T-helper 22 cell (primary cell): ENCODE measurements at places on chromosomes 4 and X.

GRCh38 chrX:136165406-136165805, 18.1 kb downstream of the FHL1 start:
- no peak for DNase-seq

- DNase-seq: no peak
These were observed 28.1 kb downstream of the SPANXC start for GRCh38 chrX:141214196-141214595.

GRCh38 chrX:8738588-8739189, 6.8 kb upstream of the ANOS1 start:
- no peak for DNase-seq

DNA sequence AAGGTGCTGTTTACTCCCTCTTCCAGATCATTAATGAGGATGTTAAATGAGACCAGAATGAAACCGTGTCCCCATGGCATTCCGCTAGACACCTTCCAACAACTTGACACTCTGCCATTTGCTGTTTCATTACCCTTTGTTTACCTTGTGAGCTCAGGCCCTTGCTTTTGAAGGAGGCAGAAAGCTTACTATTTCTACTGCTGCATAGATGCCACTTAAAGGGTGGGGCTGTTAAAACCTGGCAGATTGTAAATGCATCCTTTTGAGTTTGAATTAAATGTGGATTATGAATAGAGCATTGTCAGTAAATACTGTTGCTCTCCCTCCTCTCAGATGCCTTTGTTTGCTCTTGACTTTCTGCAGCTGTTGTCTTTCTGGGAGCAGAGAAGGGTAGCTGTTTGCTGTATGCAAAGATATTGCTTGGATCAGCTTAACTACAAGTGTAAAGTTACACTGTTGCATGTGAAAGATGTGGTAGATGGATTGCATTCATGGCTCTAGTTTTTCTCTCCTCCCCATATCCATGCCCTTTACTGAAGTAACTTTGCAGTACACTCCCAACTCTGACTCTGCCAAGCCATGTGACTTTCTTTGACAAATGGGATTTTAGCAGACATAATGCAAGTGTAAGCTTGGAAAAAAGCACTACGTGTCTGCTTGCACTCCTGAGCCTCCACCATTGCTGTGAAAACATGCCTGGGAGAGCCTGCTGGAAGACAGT, 75.0 kb upstream of the DHX15 start:
- DNase-seq: no peak

DNA sequence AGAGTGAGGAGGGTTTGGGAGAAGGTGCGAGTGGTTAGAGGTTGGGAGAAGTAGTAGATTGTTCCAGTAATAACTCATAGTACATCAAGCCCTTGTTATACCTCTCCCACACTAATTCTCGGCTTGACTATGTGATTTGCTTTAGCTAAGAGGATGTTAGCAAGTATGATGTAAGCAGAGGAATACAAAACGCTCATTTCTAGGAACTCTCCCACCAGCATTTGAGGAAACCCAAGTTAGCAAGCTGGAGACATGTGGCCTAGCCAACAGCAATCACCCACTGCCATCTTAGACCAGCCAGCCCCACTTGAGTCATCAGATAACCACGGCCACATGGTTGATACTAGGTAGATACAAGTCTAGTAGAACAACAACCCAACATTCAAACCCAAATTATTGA, 14.2 kb downstream of the FTHL17 start:
- no peak for DNase-seq
